Right renal cortex interstitium (tissue), 3 donors: ENCODE measurements at places on chromosomes 1 and 21. TPM values are rescaled to one million over a fixed set of nuclear protein-coding genes. Genes with fewer than 3 reads are reported as not detected.

DNA sequence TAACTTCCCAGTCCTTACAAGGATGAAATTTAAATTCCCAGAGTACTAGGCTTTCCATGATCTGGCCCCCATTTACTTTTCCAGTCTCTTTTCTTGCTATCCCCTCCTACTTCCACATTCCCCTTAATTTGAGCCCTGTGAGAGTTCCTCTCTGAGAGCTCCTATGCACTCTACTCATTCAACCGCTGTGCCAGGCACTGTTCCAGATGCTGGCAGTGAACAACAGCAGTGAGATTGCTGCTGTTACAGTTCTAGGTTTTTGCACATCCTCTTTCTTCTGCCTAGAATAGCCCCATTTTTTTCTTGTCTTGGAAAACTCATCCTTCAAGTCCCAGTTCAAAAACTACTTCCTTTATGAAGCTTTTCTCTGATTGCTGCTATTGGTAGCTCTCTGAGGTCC lies 18.8 kb downstream of the ATF6 start:
- no peak for DNase-seq

DNA sequence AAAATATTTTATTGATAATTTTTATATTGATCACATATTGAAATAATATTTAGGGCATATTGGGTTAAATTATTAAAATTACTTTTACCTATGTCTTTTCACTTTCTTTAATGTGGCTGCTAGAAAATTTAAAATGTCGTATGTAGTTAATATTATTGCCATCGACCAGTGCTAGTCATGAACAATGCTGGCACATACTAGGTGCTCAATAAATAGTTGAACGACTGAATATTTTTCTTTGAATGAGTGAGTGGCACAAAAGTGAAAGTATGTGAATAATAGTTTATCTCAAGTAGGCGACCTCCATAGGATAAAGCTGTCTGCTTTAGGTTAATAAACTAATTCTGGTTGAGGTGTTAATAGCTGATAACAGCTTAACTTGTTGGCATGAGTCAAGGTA lies 150.8 kb upstream of the FGGY start:
- DNase-seq = no peak

The FCRLB gene
- 3.3 TPM for polyA plus RNA-seq

DNA sequence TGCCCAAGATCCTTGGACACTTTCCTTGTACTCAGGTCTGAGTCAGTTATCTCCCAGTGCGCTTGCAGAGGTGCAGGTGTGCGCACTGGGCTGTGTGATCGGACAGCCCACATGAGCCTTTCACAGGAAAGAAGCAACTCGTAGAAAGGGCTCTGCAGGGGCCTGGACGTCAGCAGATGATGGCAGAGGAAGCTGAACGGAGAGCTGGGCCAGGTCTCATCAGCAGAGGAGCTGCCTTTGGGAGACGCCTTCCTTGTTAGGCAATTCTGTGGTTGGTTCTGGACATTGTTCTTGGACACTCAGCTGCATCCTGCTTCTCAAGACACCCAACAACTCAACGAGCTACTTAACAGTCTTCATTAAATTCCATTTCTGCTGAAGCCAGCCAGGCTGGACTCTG lies 7.5 kb upstream of the PROK1 start:
- DNase-seq = no peak

DNA sequence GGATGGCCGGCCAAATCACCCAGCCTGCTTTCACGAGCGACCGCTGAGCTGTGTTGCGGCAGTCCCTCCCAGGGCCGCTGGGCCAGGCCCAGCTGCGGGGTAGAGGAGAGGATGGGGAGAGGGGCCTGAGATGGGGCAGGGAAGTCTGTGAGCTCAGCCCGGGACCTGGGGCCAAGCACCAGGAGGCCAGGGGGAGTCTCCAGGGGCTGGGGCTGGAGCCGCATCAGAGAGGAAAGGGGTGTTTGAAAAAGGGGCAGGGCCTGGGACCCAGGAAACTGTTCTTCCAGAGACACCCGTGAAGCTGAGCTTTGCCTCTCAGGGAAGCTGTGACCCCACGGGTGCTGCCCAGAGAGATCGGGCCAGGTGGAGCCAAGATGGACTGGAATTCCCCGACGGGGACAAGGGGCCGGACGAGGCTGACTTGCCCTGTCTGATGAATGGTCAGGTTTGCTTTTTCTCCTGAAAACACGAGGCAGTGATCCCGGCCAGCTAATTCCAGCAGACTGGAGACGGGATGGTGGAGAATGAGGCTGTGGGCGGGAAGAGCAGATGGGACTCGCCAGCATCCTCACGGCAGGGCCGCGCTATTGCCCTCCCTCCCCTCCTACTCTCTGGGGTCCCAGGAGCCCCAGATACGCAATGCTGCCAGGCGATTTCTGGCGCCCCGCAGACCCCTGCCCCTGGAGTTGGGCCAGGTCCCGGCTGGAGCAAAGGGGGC lies 40.3 kb upstream of the COL18A1 start:
- no peak for DNase-seq
